ENCODE measurements at places on chromosomes 5 and 9.

DNA sequence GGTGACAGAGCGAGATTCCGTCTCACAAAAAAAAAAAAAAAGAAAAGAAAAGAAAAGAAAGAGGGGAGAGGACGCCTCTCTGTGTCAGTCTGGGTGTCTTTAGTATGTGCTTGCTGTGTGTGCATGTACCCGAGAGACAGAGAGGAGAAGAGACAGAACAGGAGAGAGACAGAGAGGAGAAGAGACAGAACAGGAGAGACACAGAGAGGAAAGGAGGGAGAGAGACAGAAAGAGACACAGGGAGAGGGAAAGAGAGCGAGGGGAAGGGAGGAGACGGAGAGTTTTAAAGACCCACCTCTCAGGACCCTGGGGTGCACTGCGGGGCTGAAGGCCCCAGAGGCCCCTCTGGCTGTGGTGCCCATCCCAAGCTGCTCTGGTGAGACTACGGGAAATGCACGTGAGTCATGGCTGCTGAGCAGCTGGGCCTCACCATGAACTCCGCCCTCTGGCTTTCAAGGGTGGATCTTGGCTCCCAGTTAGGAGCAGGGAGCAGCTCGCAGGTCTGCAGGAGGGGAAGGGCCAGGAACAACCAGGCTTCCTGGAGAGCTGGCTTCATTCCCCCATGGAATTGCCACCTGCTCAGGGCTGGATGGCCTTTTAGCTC is 7.9 kb downstream of the SLC6A3 start:
- peak; percentile 48 for DNase-seq

DNA sequence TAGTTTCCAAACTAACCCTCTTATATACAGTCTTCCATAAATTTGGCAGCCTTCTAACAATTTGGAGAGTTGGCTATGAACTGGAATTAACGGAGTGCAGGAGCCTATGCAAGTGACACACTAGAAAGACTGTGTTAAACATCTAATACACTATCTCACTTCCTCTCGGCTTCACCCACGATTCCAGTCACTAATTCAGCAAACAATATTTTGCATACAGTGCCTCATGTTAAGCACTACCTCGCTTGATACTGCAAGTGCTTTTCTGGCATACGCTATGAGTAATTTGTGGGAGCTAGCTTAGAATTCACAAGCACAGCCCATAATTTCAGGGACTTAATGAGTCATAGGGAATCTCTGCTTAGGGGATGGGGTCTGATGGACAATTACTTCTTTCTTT is 102.5 kb downstream of the ST8SIA4 start:
- no peak for DNase-seq

DNA sequence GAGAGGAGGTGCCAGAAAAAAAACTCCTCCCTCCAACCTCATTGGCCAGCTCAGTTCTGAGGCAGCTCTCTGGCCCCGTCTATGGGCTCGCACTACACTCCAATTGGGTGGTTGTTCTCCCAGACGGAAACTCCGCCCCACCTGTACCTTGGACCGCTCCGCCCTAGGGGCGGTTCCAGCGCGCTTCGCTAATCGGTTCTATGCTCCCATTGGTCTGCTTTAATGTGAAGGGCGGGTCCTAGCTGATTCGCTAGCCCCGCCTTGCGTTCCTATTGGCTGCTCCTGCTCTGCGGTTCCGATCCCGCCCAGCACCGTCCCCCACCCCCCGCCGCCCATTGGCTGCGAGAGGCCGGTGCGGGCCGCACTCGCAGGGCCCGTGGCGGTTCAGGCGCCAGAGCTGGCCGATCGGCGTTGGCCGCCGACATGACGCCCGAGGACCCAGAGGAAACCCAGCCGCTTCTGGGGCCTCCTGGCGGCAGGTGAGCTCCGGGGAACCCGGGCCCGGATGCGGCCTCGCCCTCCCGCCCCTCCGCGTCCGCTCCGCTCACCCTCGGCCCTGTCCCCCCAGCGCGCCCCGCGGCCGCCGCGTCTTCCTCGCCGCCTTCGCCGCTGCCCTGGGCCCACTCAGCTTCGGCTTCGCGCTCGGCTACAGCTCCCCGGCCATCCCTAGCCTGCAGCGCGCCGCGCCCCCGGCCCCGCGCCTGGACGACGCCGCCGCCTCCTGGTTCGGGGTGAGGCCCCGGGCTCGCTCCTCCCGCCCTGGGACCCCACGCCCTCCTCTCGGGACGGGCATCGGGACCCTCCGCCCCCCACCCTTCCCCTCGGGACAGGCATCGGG is at the start of gene SLC2A8:
TSS of gene SLC2A8 (plus strand) at position 362 of the 838 bp plus-strand sequence. CDS start at position 424, 62 bp downstream.
- DNase-seq = peak; percentile 99

- no peak for DNase-seq
These were observed 91.3 kb downstream of the ZNF354C start for GRCh38 chr5:179151286-179152118.

DNA sequence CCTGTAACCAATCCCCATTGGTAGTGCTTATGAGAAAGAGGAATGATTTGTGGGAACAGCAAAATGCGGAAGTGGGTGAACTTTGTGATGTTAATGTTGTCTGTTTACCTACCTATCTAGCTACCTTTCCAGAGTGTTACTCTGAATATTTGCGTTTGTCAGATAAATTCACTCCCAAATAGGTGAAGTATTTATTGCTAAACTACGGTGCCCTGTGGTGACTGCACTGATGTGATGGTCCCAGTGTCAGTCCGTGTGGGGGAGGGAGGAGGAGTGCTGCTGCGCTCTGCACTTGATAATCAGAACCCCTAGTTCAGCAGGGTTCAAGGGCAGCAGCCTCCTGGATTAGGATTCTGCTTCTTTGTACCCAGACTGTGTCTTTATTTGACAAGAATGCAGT is 55.3 kb downstream of the TJP2 start:
- DNase-seq = no peak

- no peak for DNase-seq
These were observed 204.4 kb downstream of the SH3GL2 start for GRCh38 chr9:17783227-17783626.

GRCh38 chr5:33102551-33102950 is 338.2 kb upstream of the TARS1 start:
- no peak for DNase-seq

DNA sequence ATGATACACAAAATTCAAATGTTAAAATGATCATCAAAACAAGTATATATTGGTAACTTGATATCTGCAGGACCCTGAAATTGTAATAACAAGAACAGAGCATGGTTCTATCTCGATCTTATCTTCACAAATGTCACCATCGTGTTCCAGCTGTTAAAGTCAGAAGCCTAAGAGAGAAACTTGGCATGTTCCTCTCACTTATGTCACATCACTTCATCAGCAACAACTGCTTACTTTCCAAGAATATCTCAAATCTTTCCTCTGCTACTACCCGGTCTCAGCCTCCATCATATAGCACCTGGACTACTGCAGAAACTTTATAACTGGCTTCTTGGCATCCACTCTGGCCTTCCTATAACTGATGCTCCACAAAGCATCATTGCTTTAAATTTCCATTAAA is 84.9 kb downstream of the FBN2 start:
- DNase-seq = no peak

DNA sequence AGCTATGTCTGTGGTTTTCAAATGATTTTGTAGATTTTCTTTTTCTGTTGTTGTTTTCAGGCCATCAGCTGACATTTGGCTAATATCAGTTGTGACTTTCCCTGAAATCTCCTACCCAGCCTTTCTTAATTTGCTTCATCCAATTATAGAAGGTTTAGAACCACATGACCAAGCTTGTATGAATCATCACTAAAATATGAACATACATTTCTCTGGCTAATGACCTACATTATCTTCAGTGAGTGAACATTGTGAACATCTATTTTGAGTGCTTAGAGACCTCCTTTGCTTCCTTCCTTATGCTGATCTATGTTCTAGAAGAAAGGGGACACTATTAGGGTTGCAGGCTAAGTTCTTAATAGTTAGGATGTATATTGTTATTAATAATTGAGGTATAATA is 532.5 kb downstream of the RAB3C start:
- DNase-seq = no peak

DNA sequence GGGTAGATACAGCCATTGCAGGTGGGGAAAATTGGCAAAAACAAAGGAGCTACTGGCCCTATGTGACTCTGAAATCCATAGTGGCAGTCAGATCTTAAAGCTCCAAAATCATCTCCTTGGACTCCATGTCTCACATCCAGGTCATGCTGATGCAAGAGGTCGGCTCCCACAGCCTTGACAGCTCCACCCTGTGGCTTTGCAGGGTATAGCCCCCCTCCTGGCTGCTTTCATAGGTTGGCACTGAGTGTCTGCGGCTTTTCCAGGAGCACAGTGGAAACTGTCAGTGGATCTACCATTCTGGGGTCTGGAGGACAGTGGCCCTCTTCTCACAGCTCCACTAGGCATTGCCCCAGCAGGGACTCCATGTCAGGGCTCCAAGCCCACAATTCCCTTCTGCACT is 1190.1 kb downstream of the CDH12 start:
- DNase-seq = no peak

DNA sequence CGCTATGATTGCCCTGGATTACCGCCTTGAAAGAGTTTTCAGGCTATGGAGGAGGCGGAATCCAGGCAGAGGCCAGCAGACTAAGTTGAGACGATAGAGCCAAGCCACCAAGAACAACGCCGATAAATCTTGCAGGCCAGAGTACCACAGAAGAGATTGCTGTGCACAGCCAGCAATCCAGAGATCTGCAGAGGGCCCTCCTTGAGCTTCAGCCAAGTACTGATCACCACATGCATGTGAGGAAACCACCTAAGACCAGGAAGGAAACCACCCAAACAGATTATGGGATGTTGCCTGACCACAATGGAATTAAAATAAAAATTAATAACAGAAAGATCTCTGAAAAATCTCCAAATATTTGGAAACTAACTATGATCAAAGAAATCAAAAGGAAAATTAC is 74.9 kb downstream of the GCNT4 start:
- DNase-seq = no peak

DNA sequence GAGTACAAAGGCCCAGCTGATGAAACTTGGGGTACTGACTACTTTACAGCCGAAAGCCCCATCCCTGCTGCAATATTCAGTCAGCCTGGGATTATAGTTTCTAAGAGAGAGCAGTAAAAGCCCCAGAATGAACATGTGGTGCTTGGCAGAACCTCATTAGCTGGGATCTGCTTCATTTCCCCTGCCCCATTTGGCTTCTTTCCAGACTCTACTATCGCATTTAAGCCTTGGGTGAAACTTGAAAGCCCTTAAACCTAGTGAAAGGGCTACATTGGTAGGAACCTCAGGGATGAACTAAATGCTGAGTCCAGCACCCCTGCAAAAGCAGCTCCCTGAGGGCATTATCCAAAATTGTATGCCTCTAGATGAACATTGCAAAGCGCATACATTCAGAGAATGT is 631.1 kb downstream of the ACTL7B start:
- no peak for DNase-seq

DNA sequence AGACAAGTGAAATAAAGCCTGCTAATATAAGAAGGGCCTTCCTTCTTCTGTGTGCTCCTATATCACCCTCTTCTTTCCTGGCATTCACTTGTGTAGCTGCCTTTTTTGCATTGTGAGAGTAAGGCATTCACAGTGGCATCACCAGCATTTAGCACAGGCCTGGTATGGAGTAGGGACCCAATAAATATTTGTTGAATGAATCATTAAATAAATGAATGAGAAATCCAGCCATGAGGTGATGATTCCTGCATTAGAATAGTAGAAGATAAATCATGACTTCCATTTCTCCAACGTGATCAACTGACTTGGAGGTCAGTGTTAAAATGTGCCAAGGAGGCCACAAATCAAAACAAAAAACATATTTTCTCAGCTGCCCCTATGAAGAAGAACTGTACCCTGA is 3.9 kb downstream of the PLPPR1 start:
- no peak for DNase-seq

All from ACHN (cell line).